ENCODE measurements at places on chromosomes 13 and 19. TPM values are rescaled to one million over a fixed set of nuclear protein-coding genes. Genes with fewer than 3 reads are reported as not detected.

AMH gene
- total RNA-seq: 1.4 TPM

ATP4B gene
- total RNA-seq: not detected

NDFIP2 gene
- 117 TPM for total RNA-seq

CNFN gene
- total RNA-seq: not detected

SLC17A7 gene
- total RNA-seq: not detected

CD79A gene
- 0.18 TPM for total RNA-seq

CRX gene
- total RNA-seq: not detected

TEAD2 gene
- total RNA-seq: 18.0 TPM

IL4I1 gene
- total RNA-seq: 0.43 TPM

PABPC3 gene
- total RNA-seq: 0.37 TPM

All from HFFc6 (cell line).